ENCODE measurements at places on chromosomes 6 and 20.

DNA sequence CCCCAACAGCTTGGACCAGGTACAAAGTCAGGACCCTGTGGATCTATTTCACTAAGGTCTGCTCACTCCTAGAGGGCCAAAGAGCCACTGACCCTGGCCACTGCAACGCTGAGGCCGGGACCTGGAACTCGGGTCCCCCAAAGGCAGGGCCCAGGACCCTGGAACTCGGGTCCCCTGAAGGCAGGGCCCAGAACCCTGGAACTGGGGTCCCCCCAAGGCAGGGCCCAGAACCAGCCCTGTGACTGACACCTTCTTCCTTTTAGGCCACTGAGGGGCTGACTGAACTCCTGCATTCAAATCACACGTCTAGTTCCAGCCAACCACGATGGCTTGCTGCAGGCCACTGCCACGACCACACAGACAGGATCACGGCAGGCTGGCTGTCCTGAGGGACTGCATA is 9.4 kb downstream of the TCFL5 start:
- DNase-seq = no peak

DNA sequence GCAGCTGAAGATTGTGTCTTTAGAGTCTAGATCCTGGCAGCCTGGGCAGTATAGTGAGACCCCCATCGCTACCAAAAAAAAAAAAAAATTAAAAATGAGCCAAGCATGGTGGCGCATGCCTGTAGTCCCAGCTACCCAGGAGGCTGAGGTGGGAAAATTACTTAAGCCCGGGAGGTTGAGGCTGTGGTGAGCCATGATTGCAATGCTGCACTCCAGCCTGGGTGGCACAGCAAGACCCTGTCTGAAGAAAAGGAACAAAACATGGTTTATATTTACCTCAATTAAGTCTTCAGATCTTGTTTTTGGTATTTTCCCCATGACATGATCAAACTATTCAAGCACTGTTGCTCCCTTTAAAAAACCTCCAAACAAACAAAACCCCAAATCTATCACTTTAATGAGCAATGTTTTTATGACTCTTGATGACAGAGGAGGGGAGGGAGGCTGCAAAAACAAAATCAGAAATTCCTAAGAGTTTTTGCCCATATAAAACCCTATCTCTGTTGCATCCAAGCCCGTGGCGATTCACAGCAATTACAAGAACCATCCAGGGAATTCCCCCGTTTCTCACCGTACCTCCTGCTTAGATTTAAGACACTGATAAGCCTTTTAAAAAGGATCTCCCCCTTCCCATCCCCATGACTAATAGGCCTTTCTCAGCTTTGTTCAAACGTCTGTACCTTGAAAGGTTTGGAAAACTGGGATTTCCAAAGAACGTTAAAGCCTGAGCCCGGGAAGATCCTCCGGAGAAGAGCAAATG is 259.9 kb downstream of the BMP7 start:
- DNase-seq = no peak

DNA sequence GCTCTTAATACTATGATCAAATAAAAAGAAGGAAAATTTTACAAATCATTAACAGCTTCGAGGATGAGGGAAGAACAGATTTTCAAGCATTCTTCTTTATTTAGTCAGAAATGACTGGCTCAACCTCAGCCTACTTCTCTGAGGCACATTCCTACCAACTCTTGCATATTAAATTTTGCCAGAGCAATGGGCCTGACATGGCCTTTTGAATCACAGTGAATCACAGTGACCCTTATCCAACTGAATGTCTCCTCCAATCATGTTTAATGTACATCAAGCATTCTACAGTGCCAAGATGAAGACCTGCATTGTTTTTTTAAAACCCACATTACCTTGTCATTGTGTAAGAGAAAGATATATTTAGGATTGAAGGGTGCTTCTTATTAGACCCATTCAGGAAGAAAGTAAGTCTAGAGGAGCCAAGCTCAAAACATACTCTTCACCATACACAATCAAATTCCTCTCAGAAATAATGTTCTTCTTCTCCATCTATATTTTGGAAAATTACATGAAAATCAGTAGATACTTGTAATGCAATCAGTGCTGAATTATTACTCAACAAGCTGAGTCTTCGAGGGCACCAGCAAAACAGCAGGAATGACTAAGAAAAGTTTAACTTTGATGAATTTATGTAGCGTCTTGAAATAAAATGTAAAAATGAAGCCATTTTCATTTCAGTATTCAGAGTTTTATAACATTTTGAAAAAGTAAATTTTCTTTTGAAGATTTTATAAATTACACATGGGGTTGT is 44.1 kb upstream of the MOXD1 start:
- DNase-seq = no peak

- DNase-seq = no peak
These were observed 1097.8 kb downstream of the KIF16B start for GRCh38 chr20:15475483-15475882.

GRCh38 chr6:167668019-167668753 is 158.5 kb upstream of the AFDN start:
- DNase-seq = no peak

- no peak for DNase-seq
These were observed 130.1 kb upstream of the DOK5 start for GRCh38 chr20:54345301-54345724.

All from activated T-cell treated with anti-CD3 and anti-CD28 coated beads, Interleukin-2, amount 50 U/mL, for 4 hours (primary cell).